Urinary bladder (tissue), 4 donors: ENCODE measurements at places on chromosomes 7 and 10. TPM values are rescaled to one million over a fixed set of nuclear protein-coding genes. Genes with fewer than 3 reads are reported as not detected.

WDR86 gene
- 6.8 TPM for total RNA-seq

SMKR1 gene
- not detected for total RNA-seq

TBC1D12 gene
- 52.9 TPM for total RNA-seq

NANOS1 gene
- total RNA-seq: 2.2 TPM

ZNF365 gene
- total RNA-seq: 0.85 TPM
